ENCODE measurements at places on chromosomes 3 and 15.

DNA sequence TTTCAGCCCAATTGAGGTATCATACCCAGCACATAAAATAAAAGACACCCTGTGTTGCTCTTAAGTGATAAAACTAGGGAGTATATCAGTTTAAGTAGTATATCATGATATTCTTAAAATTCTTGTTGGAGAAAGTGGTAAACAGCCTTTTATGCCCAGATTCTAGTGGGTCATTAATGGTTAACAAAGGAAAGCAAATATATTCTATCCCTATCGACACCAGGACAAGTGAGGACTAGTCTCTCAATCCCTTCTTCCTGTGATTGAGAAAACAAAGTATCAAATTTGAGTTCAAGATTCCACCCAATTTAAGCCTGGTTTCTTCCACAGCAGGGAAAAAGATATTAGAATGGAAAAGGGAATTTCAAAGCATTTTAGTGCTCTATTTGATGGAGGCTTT lies 142.4 kb upstream of the IL12A start:
- DNase-seq: no peak

- no peak for DNase-seq
Observed at GRCh38 chr15:38652183-38652794, 87.7 kb upstream of the RASGRP1 start.

DNA sequence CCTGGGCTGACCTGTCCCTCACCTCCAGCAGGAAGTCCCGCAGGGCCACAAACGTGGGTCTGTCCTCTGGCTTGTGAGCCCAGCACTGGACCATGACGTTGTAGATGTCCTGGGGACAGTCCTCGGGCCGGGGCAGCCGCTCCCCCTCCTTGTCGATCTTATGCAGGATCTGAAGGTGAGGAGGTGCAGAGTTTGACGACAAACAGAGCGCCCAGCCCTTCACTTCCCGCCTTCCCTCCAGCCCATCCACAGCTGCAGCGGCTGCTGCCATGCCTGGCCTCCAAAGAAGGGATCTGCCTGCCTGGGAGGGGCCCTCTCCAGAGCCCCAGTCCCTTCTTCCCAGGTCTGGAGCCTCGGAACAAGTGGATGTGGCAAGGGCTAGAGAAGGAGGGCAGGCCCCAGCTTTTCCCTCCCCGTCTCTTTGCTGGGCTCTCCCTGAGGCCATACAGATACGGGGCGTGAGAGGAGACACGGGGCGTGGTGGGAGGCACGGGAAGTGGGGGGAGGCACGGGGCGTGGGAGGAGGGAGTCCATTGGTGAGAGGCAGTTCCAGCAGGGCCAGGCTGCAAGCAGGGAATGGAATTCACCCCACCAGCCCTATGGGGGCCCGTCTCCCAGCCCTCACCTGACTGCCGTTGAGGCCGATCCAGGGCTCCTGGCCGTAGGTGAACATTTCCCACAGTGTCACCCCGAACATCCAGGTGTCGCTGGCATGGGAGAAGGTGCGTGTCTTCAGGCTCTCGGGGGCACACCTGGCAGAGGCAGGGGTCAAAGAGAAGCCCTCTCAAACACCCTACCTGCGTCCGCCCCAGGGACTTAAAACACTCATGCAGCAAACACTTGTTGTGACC lies 29.7 kb downstream of the TNK2 start:
- no peak for DNase-seq

GRCh38 chr15:48718646-48719045 lies 73.1 kb upstream of the FBN1 start:
- DNase-seq: no peak

DNA sequence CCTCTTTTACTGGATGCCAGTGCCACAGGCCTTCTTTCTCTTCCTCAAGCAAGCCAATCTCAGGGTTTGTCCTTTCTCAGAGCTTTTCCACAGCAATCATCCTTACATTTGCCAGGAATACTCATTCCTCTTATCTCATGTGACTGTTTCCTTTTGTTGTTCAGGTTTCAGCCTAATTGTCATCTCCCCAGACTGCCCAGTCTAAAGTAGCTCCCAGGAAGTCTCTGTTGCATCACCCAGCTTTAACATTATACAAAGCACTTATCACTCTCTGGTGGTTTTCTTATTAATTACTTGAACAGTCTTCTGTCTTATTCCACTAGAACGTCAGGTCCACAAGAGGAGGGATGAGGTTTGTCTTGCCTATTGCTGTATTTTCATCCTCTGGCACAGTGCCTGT lies 65.8 kb downstream of the CADPS start:
- DNase-seq: no peak

GRCh38 chr3:140686128-140686527 lies 8.3 kb downstream of the TRIM42 start:
- DNase-seq: no peak

- DNase-seq: no peak
Observed at GRCh38 chr3:196207833-196208607, 3.2 kb downstream of the ZDHHC19 start.

- peak; percentile 71 for DNase-seq
Observed at GRCh38 chr15:89828281-89829145, 13.9 kb upstream of the ANPEP start.

GRCh38 chr3:61657689-61658088 lies 96.3 kb downstream of the PTPRG start:
- DNase-seq: no peak

DNA sequence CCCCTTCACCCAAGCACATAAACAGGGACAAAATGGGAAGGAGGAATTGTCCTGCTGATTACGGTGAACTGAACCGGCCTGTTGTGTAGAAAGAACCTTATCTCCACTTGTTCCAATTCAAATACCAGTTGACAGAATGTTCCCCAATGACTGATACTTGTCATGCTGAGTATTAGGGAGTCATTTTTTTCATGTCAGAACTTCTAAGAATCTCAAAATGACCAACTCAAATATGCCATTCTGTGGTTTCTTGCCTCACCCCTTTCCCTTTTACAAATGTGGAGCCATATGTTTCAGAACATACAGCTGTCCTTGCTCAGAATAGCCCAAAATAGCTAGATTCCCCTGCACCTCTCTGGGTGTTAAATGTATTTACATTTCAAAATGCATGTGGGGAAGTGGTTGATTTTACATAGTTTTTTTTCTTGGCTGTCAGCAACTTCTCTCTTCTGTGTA lies 405.9 kb upstream of the TBL1XR1 start:
- DNase-seq: no peak

GRCh38 chr3:73055583-73055982 lies 5.9 kb upstream of the EBLN2 start:
- DNase-seq: no peak

- no peak for DNase-seq
Observed at GRCh38 chr3:21152555-21152954, 598.5 kb downstream of the ZNF385D start.

- DNase-seq: no peak
Observed at GRCh38 chr3:46852334-46852720, 10.9 kb downstream of the MYL3 start.

DNA sequence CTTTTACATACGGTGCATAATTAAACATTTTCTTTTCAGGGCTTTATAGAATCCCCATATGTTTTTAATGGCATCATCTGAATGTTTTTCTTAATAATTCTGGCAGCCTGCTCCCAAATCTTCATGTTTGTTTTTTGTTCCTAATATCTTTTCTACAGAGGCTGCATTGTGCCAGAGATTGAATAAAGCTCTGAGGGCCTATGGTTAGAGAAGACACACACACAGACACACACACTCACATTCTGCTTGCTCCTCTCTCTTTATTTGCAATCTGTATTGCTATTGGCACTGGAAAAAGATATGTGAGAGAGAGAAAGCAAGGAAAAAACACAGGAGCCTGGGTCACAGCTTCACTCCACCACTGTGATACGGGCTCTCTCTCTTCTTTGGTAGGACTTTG lies 136.0 kb downstream of the MECOM start:
- no peak for DNase-seq

GRCh38 chr15:25184356-25185155 lies 229.8 kb downstream of the SNRPN start:
- no peak for DNase-seq

All from astrocyte of the hippocampus (primary cell).